ENCODE measurements at places on chromosomes 7 and 10. TPM values are rescaled to one million over a fixed set of nuclear protein-coding genes. Genes with fewer than 3 reads are reported as not detected.

DNA sequence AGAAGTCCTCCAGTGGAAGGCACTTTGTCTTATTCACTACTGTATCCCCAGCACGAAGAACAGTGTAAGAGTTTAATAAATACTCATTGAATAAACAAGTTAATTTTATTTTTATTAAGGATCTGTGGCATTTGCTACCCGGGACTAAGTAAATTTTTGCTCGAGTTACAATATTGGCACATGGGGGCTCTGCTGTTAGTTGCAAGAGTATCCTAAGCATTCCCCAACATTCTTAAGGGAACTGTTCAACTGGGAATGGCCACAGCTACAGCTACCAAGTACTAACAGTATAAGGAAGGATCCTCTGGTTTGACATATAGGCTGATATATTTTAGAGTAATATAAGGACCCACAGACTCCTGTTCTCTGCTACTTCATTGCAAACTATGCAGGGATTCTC is 8.7 kb upstream of the LRRTM3 start:
- no peak for DNase-seq
- no peak overlapping the region for H3K27ac ChIP-seq
- no peaks in the 10 kb centered on the region for H3K36me3 ChIP-seq
- H3K4me1 ChIP-seq = no peaks in the 10 kb centered on the region
- H3K27me3 ChIP-seq = no peaks in the 10 kb centered on the region
- H3K4me3 ChIP-seq = no peak overlapping the region

DNA sequence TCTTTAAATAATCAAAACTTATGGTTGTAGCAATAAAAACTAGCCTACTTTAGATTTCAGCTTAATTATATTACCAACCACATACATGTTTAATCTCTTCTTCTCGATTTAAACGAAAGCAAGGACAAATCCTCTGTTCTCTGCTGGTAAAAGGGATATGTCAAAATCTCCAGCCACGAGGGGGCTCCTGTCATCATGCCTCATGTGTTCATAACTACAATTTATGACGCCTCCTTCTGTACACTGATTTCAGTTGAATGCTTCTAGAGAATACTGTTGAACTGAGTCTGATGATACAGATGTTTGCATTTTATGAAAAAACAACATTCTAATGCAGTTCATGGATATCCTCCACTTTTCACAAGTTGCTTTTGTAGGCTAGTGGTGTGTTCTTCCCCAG is 220.0 kb upstream of the DPP6 start:
- no peaks in the 10 kb centered on the region for H3K36me3 ChIP-seq
- no peak overlapping the region for H3K4me3 ChIP-seq
- no peak overlapping the region for H3K27ac ChIP-seq
- H3K27me3 ChIP-seq = no peaks in the 10 kb centered on the region

DNA sequence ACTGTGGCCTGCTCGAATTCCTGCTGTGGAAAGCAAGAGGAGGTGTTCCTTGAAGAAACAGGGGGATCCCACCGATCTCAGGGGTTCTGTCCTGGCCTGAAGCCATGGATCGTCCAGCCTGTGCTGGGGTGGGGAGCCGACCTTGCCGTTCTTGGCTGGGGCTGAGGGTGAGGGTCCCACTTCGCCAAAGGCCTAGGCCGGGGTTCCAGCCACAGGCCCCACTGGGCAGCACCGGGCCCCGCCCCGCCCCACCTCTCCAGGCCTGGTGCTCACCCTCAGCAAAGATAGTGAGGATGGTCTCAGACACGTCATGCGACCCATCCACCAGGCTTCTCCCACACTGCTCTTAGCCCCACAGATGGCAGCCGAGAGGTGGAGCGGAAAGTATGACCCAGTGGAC is 51.4 kb upstream of the ZNF716 start:
- no peak overlapping the region for H3K27ac ChIP-seq
- no peaks in the 10 kb centered on the region for H3K27me3 ChIP-seq
- no peaks in the 10 kb centered on the region for H3K4me1 ChIP-seq
- no peaks in the 10 kb centered on the region for H3K36me3 ChIP-seq

DNA sequence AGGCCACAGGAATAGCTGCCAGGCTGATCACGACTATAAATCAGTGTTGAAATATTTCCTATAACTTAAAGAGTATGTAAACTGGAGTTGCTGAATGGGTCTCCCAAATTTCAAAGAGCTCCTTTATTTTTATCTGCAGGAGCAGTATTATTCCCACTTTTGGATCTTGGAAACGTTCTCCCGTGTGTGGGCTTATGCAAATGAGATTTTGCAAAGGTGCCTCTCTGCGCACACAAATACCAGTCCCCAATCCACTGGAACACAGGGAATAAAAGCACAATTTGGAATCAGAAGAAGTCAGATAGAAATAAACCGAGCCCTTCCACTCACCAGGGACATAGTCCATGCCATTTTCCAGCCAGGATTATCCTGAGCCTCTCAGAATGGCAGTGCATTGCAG is 350.2 kb upstream of the CELF2 start:
- H3K4me3 ChIP-seq = no peak overlapping the region
- no peaks in the 10 kb centered on the region for H3K27me3 ChIP-seq
- H3K27ac ChIP-seq = no peak overlapping the region
- no peak for DNase-seq
- H3K4me1 ChIP-seq = peaks cover 7% of the 10 kb centered on the region

- no peaks in the 10 kb centered on the region for H3K36me3 ChIP-seq
- H3K4me1 ChIP-seq = no peaks in the 10 kb centered on the region
- no peak overlapping the region for H3K4me3 ChIP-seq
- no peak overlapping the region for H3K27ac ChIP-seq
Measured at GRCh38 chr10:133017203-133017601, 70.5 kb upstream of the ADGRA1 start.

GRCh38 chr7:28643584-28644340 is 231.4 kb downstream of the CREB5 start:
- no peak overlapping the region for H3K27ac ChIP-seq
- no peaks in the 10 kb centered on the region for H3K4me1 ChIP-seq
- no peak for DNase-seq

DNA sequence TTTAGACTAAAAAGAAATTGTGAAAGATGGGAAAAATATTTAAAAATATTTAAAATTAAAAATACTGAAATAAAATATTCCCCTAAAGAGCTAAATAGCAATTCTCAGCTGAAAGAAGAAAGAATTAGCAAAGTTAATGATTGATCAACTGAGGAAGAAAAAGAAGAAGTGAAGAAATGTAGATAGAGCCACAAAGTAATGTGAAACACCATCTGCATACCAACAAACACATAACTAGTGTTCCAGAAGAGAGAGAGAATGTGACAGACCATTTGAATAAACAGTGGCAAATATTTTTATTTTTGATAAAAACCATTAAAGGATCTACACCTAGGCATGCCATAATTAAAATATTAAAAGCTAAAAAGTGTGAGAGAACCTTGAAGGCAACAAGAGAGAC is 784.5 kb upstream of the ZWINT start:
- H3K27ac ChIP-seq = no peak overlapping the region
- no peaks in the 10 kb centered on the region for H3K27me3 ChIP-seq
- no peaks in the 10 kb centered on the region for H3K36me3 ChIP-seq
- no peaks in the 10 kb centered on the region for H3K4me1 ChIP-seq
- H3K4me3 ChIP-seq = no peak overlapping the region

DNA sequence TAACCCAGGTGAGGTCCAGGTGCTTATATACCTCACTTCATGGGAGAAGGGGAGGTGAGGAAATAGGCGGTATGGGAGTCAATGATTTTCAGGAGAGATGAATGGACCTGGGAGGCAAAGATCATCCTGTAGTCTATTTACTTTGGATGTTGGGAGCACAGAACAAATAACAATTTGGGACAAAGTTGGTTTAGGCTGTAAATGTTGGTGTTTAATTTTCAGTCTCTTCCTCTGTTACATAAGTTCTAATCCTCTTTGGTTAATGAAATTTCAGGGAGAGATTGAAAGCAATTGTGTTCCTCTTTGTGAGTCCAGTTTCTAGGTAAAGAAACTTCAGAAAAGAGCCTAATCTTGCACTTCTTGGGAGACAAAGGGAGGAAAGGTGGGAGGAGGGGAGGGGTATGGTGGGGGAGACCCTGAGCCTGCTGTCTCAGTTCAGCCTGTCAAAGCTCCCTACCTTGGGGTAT is 46.9 kb downstream of the AKR1C4 start:
- no peaks in the 10 kb centered on the region for H3K36me3 ChIP-seq
- DNase-seq = no peak
- H3K4me3 ChIP-seq = no peak overlapping the region

- no peak for DNase-seq
- H3K36me3 ChIP-seq = no peaks in the 10 kb centered on the region
- peaks cover 25% of the 10 kb centered on the region for H3K4me1 ChIP-seq
Measured at GRCh38 chr7:97020996-97021746, 3.5 kb downstream of the DLX5 start.

DNA sequence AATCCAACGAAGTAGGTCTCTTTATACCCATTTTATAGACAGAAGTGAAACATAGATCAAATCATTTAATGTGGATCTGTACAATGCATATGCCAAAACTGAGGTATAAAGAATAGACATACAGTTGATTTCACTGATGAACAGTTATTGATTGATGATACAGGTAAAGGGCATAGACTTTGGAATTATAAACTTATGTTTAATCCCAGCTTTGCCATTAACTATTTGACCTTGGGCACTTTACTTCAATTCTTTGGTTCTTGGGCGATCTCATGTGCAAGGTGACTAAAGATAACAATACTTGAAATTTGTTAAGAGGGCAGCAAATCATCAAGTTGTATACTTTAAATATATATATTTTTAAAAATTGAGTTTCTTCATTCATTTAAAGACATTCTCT is 28.6 kb downstream of the FRA10AC1 start:
- peaks cover 76% of the 10 kb centered on the region for H3K36me3 ChIP-seq
- no peak for DNase-seq
- no peak overlapping the region for H3K27ac ChIP-seq
- no peak overlapping the region for H3K4me3 ChIP-seq
- H3K4me1 ChIP-seq = no peaks in the 10 kb centered on the region
- H3K27me3 ChIP-seq = no peaks in the 10 kb centered on the region

- peaks cover 15% of the 10 kb centered on the region for H3K4me1 ChIP-seq
- no peak overlapping the region for H3K4me3 ChIP-seq
- no peak for DNase-seq
- no peaks in the 10 kb centered on the region for H3K27me3 ChIP-seq
- H3K36me3 ChIP-seq = no peaks in the 10 kb centered on the region
Measured at GRCh38 chr7:77837966-77838365, 39.4 kb downstream of the PHTF2 start.

DNA sequence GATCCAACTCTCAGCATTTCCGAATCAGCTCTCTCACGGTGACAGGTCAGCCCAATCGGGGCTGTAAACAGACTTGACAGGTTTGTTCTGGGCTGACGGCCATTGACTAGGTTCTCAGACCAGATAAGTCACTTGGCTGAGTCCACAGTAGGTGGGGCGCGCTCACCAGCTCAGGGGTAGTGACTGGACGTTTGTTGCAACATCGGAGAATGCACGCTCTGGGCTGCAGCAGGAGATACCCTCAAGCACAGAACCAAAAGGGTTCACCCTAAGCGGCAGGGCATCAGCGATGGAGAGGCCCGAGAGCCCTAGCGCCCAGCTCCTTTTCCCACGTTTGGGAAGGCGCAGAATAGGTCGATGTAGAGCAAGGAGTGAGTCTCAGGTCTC is 1.8 kb downstream of the KLLN start:
- peak overlapping the region; percentile 95 for H3K4me3 ChIP-seq
- H3K36me3 ChIP-seq = no peaks in the 10 kb centered on the region
- H3K4me1 ChIP-seq = peaks cover 17% of the 10 kb centered on the region
- peak overlapping the region; percentile 95 for H3K27ac ChIP-seq

GRCh38 chr10:7872041-7872442 is 53.7 kb downstream of the TAF3 start:
- H3K4me1 ChIP-seq = peaks cover 4% of the 10 kb centered on the region
- H3K36me3 ChIP-seq = no peaks in the 10 kb centered on the region
- no peak overlapping the region for H3K27ac ChIP-seq
- H3K27me3 ChIP-seq = no peaks in the 10 kb centered on the region
- no peak for DNase-seq

GRCh38 chr7:149471289-149471953 is 10.6 kb upstream of the ZNF777 start:
- no peak overlapping the region for H3K4me3 ChIP-seq
- no peaks in the 10 kb centered on the region for H3K4me1 ChIP-seq
- H3K36me3 ChIP-seq = peaks cover 44% of the 10 kb centered on the region

GRCh38 chr7:47636081-47636432 is 54.1 kb upstream of the TNS3 start:
- no peak for DNase-seq
- H3K4me1 ChIP-seq = peaks cover 19% of the 10 kb centered on the region
- no peak overlapping the region for H3K4me3 ChIP-seq
- no peaks in the 10 kb centered on the region for H3K27me3 ChIP-seq
- H3K36me3 ChIP-seq = no peaks in the 10 kb centered on the region
- no peak overlapping the region for H3K27ac ChIP-seq

DNA sequence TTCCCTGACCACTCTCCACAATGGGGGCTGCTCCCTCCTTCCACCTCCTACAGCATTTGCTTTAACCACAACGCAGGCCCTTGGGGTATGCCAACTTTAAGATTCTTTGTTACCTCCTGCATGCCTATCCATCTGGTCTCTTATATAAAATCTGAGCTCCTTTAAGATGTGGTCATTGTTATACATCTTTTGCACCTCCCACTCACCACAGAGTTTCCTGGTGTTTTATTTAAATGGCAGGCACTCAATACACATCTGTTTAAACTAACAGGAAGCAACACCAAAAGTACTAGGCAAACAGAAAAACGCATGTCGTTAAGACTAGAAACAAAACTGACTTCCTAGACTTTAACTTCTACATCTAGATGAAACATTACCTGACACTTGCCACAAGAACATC is 36.3 kb downstream of the SLC25A13 start:
- H3K4me1 ChIP-seq = no peaks in the 10 kb centered on the region
- DNase-seq = no peak
- no peak overlapping the region for H3K27ac ChIP-seq
- no peaks in the 10 kb centered on the region for H3K36me3 ChIP-seq
- no peak overlapping the region for H3K4me3 ChIP-seq

GRCh38 chr7:141455723-141456122 is 95.5 kb upstream of the AGK start:
- no peak overlapping the region for H3K27ac ChIP-seq
- no peak overlapping the region for H3K4me3 ChIP-seq
- DNase-seq = no peak

GRCh38 chr7:80182630-80183276 is 48.1 kb downstream of the GNAI1 start:
- no peaks in the 10 kb centered on the region for H3K27me3 ChIP-seq
- DNase-seq = no peak
- no peaks in the 10 kb centered on the region for H3K4me1 ChIP-seq
- H3K36me3 ChIP-seq = no peaks in the 10 kb centered on the region
- H3K4me3 ChIP-seq = no peak overlapping the region

DNA sequence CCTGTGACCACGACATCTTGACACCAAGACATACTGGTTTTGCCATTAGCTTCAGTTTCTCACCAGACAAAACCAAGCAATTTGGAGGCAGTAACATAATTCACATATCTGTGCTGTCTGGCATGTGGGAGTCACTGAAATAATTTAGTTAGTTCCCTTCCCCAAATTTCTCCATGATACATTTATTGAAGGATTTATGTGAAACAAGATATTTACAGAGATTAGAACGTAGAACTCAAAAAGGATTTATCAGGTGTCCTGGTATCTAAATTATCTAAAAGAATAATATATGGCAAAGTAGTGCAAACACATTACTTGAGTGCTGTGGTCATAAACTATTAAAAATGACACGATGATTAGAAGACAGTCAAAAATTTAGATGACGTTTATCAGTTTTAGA is 98.7 kb downstream of the ETV1 start:
- H3K4me1 ChIP-seq = no peaks in the 10 kb centered on the region
- no peak for DNase-seq
- H3K4me3 ChIP-seq = no peak overlapping the region
- H3K36me3 ChIP-seq = no peaks in the 10 kb centered on the region

SEMA3A gene
- total RNA-seq = 9.7 TPM

EPO gene
- total RNA-seq = not detected

DYDC2 gene
- 4.2 TPM for total RNA-seq

HECW1 gene
- total RNA-seq = 0.06 TPM

SLC39A12 gene
- 0.41 TPM for total RNA-seq

VAX1 gene
- not detected for total RNA-seq

DGKI gene
- 0.09 TPM for total RNA-seq

NPY4R2 gene
- total RNA-seq = 1.9 TPM

Measured in lower lobe of right lung (tissue), 2 donors.